NCI-H2081 treated with DMSO at 0.1 percent for 48 hours (cell line): ENCODE measurements at places on chromosomes 6 and 20.

DNA sequence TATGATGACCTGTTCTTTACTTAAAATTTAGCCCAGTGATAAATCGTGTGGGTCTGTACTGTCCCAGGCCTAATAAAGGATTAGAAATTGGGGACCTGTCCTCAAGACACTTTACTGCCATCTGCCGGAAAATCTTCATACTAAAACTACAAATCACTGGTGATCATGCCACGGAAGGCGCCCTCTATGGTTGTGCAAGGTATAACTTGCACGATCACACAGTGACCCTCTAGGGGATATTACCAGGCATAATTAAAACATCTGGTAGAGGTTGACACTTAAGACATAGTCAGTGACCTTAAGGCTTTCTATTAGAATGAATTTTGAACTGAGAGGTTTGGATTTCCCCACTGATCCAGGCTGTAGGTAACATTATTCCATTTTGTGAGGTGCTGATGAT, 172.6 kb downstream of the BMP2 start:
- no peak for DNase-seq

GRCh38 chr6:111210194-111210728, 123.0 kb downstream of the SLC16A10 start:
- DNase-seq: peak; percentile 16

DNA sequence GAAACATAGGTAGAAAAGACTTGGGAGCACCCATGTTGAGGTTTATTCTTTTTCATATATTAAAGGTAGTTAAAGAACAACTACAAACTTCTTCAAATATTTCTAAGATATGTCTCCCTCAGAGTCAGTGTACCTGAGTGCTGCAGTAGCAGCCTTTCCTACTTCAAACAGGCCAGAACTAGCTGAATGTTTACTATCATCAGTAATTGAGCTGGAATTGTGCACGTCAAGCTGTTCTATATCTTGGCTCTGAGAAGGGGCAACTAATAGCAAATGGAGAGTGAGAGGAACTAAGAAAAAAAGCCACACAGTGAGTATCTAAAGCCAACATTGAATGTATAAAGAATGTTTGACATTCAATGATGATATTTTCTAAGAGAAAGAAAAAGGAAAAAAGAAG, 21.7 kb downstream of the MTCL3 start:
- DNase-seq: no peak

GRCh38 chr6:82842721-82843120, 222.9 kb downstream of the UBE3D start:
- DNase-seq: no peak

- no peak for DNase-seq
Measured at GRCh38 chr20:11682285-11682684, 235.4 kb upstream of the BTBD3 start.

DNA sequence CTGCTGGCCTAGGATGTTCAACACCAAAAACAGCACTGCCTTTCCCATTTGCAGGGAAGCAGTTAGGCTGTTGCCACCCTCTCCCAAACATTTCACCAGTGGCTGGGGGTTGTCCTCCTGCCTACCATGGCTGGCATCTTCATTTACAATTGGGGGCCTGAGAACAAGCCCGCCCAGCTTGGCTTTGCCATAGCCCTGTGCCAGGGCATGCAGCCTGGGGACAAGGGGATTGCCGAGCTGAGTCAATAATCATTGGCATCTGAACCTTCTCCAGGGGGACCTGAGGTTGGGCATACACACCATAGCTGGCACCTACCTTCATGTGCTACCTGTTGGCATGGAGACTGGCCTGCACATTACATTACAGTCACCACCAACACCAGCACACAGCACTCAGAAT, 345.1 kb downstream of the KHDRBS2 start:
- DNase-seq: no peak

DNA sequence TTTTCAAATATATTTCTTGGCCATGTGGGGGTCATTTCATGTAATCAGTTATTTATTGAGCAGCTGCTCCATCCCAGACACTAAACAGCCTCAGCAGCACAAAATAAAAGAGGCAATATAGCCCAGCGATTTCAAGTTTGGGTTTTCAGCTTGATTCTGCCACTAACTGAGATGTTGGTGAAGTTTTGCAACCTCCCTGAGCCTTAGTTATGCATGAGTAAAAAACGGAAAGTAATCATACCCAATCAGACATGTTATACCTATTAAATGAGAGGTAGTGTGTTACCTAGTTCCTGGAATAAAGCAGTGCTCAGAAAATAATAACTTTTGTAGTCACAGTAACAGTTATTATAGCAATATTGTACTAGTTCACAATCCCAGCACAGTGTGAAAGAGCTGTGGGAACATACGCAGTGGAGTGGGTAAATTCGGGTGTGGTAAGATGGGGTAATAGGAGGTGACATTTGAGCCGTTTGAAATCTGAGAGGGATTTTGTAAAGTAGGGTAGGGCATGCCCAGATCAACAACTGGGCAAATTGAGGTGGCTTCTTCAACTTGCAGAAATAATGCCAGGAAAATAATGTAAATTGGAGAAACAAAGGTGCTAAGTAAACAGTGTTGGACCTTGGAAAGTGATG, 1.5 kb downstream of the SLC9A8 start:
- no peak for DNase-seq

DNA sequence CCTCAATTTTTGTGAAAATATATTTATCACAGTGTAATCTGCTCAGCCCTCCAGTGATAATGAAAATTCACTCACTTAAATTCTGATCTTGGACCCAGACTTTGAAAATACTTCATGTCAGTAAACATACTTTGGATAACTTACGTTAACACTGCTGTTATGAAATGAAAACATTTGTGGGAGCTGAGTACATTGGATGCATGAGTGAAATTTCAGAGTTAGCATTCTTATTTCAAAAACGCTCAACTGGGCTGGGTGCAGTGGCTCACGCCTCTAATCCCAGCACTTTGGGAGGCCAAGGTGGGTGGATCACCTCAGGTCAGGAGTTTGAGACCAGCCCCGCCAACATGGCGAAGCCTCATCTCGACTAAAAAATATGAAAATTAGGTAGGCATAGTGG, 196.4 kb downstream of the UTRN start:
- DNase-seq: no peak

GRCh38 chr20:46307139-46307998, 929 bp downstream of the CDH22 start:
- no peak for DNase-seq

GRCh38 chr6:44593539-44593944, 206.0 kb downstream of the CDC5L start:
- DNase-seq: no peak

DNA sequence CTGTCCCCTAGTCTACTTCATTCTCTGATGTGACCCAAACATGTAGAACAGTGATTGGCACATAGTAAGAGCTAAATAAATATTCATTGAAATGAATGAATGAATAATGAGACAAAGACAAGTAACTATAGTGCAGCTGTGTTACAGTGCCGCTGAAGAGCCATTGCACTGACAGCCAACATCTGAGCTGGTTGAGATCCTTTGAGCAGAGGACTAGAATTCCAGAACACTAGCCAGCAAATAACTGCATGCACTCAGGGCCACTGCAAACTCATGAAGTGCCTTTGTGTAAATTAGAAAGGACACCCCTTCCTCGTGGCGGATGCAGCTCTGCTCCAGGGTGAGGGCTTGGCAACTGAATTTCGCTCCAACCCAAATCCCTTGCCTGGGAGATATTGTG, 230.3 kb upstream of the CDYL start:
- no peak for DNase-seq

GRCh38 chr6:39841291-39841690, 49.1 kb downstream of the DAAM2 start:
- no peak for DNase-seq

DNA sequence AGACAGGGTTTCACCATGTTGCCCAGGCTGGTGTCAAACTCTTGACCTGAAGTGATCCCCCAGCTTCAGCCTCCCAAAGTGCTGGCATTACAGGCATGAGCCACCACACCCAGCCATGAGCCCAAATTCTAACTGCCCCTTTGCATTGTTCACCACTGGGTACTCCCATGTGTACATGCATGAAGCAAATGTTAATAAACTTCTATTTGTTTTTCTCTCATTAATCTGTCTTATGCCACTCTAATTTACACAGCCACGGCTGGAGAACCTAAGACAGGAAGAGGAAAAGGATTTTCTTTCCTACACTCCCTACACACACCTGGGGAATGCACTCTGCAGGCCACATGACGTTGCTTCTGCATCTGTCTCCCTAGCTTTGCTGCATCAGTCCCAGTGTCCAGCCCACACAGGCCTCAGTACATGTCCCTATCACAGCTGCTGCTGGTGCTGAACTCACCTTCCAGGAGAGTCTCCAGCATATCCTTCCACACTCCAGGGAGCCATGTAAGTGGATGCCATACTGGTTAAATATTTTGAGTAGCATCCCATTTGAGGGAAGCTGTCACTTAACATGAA, 13.3 kb downstream of the OR2H2 start:
- DNase-seq: no peak

- DNase-seq: no peak
Measured at GRCh38 chr20:44174996-44175765, 11.8 kb downstream of the JPH2 start.

- DNase-seq: no peak
Measured at GRCh38 chr6:45709781-45710220, 305.9 kb downstream of the CLIC5 start.

DNA sequence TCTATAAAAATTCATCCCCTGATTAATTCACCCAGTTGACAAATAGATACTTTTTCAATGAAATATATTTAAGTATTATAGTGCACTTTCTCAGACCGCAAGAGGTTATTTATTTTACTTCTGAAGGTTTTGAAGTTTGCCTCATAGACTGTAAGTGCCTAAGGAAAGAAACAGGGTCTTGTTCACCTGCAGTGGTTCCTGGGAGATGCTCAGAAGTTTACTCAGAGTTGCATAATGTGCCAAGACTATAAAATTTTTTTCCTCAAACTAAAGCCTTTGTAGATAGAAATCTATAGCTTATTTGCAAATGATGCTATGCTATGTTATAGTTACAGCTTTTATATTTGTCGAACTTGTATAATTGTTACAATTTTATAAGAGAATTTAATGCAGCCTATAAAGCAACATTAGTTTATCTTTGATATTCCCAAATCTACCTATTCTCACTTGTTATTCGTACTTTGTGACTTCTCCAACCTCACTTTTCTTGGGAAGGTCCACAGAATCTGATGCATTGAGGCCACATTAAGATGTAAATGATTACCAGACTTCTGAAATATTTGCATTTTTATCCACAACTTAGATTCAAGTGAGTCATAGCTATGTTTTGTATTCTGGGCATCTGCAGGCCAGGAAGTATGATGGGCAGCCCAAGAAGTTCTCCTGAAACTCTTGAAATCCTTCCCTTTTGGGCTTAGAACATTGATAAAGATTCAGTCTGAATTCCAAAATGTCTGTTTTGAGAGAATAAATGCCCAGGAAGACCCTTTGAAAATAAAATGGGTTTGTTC, 35.7 kb downstream of the KCNQ5 start:
- DNase-seq: no peak

GRCh38 chr6:110949679-110950285, 8.7 kb upstream of the GTF3C6 start:
- no peak for DNase-seq

- DNase-seq: no peak
Measured at GRCh38 chr6:130896249-130896648, 69.0 kb downstream of the SMLR1 start.

- no peak for DNase-seq
Measured at GRCh38 chr20:37236462-37236861, 25.2 kb downstream of the GHRH start.

GRCh38 chr20:33753763-33754162, 22.0 kb downstream of the ZNF341 start:
- DNase-seq: no peak

DNA sequence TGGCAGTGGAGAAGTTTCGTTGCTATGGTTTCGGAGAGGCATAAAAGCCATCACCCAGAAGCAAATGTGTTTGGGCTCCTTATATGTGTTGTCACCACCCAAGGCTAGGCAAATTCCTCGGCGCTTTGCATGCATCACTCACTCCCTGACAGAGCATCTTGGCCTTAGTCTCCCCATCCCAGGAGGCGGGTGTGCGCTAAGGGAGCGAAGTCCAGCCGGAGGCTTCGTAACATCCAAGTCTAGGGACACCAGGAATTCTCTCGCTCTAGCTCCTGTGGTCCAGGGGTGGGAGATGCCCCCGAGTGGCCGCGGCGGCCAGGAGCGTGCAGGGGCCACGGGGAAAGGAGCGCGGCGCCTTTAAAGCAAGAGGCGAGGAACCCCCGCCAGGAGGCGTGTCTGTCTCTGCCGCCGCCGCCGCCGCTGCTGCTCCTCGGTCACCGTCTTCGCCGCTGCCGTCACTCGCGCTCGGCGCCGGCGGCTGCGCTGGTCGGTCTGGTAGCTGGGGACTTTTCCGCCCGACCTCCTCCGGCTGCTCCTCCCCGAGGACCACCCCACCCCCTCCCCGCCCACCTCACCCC, at the start of gene GRIK2:
Gene GRIK2 (plus strand): TSS at position 458 of the 578 bp plus-strand sequence.
- no peak for DNase-seq

GRCh38 chr6:148166339-148166968, 176.2 kb upstream of the SASH1 start:
- no peak for DNase-seq

GRCh38 chr6:159955945-159956361, 12.9 kb upstream of the IGF2R start:
- DNase-seq: no peak

- DNase-seq: no peak
Measured at GRCh38 chr6:112109262-112109661, 21.9 kb downstream of the FAM229B start.

- DNase-seq: no peak
Measured at GRCh38 chr20:46959081-46959692, 64.5 kb downstream of the EYA2 start.

DNA sequence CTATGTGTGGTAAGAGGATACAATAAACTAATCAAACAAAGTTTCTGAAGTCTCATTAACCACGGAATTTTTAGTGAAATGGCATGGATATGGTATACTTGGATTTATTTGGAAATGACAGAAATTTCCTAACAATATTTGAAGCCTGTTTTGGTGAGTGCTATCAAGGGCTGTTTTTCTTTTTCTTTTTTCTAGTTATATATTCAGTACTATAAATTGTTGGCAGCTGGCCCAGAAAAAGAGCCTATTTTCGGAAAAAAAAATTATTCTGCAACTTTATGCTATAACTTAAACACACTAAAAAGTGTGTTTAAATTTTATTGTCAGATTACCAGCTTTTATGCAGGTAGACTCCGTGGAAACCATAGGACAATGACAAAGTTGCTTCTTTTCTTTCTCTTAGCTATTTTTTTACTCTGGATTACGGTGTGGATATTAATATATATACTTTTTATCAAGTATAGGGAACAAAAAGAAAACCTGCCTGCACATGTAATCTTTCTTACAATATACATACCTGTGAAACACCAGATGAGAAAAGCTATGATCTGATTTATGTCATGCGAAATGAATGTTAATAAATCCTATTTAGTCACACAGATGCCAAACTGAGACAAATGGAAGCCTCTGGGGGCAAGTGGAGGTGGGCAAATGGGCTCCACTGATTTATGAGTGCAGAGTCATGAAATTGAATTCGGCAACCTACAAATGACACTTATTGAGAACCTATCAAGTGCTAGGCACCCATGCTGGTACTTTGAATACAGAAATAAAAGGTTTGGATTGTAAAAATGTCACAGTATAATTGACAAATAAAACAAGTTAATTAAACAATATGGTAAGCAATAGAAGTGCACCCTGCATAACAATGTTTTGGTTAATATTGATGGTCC, 919.5 kb upstream of the FLRT3 start:
- DNase-seq: no peak
